ENCODE measurements at places on chromosomes 5 and 9.

GRCh38 chr9:111052791-111053190 lies 14.5 kb upstream of the LPAR1 start:
- no peaks in the 10 kb centered on the region for H3K27me3 ChIP-seq
- no peaks in the 10 kb centered on the region for H3K4me1 ChIP-seq
- no peak overlapping the region for H3K4me3 ChIP-seq

GRCh38 chr5:58022055-58022454 lies 437.8 kb downstream of the PLK2 start:
- H3K4me3 ChIP-seq = no peak overlapping the region
- no peaks in the 10 kb centered on the region for H3K4me1 ChIP-seq
- DNase-seq = peak; percentile 30
- H3K36me3 ChIP-seq = no peaks in the 10 kb centered on the region
- H3K27me3 ChIP-seq = no peaks in the 10 kb centered on the region

- H3K27ac ChIP-seq = no peak overlapping the region
- no peaks in the 10 kb centered on the region for H3K36me3 ChIP-seq
- H3K4me1 ChIP-seq = peaks cover 27% of the 10 kb centered on the region
- no peaks in the 10 kb centered on the region for H3K27me3 ChIP-seq
- DNase-seq = peak; percentile 76
- no peak overlapping the region for H3K4me3 ChIP-seq
Observed at GRCh38 chr5:61817472-61818326, 485.6 kb downstream of the ZSWIM6 start.

DNA sequence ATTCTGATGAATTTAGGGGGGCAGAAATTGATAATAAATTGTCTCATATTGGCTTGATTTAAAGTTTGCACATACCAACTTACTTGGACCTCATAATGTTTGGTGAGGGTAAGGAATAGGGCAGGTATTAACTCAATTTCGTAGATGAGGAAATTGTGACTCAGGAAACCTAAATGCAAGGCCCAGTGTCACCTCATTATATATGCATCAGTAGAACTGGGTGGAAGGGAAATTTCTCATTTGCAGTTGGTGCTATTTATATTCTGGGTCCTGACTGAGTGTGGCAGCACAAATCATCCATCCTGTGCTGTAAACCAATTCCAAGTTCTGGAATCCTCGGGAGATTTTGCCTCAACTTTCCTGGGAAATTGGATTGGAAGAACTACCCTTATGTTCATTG lies 103.0 kb downstream of the SPATA31D1 start:
- no peaks in the 10 kb centered on the region for H3K27me3 ChIP-seq
- H3K4me1 ChIP-seq = no peaks in the 10 kb centered on the region
- no peaks in the 10 kb centered on the region for H3K36me3 ChIP-seq
- no peak for DNase-seq
- no peak overlapping the region for H3K4me3 ChIP-seq

- peak overlapping the region; percentile 46 for H3K27ac ChIP-seq
- no peaks in the 10 kb centered on the region for H3K27me3 ChIP-seq
- H3K4me3 ChIP-seq = no peak overlapping the region
- peak; percentile 61 for DNase-seq
- H3K36me3 ChIP-seq = no peaks in the 10 kb centered on the region
Observed at GRCh38 chr5:38806775-38807258, 39.0 kb upstream of the OSMR start.

- H3K4me3 ChIP-seq = peak overlapping the region; percentile 82
- peak overlapping the region; percentile 99 for H3K27ac ChIP-seq
- no peak for DNase-seq
- H3K27me3 ChIP-seq = no peaks in the 10 kb centered on the region
- no peaks in the 10 kb centered on the region for H3K36me3 ChIP-seq
- peaks cover 14% of the 10 kb centered on the region for H3K4me1 ChIP-seq
Observed at GRCh38 chr5:38557308-38557710, 863 bp upstream of the LIFR start.

GRCh38 chr9:112856843-112857242 lies 33.8 kb downstream of the SLC46A2 start:
- H3K27me3 ChIP-seq = no peaks in the 10 kb centered on the region
- no peaks in the 10 kb centered on the region for H3K36me3 ChIP-seq
- H3K27ac ChIP-seq = no peak overlapping the region
- DNase-seq = no peak

GRCh38 chr5:53479045-53479589 lies 1.3 kb upstream of the FST start:
- peak overlapping the region; percentile 73 for H3K27ac ChIP-seq
- H3K4me1 ChIP-seq = no peaks in the 10 kb centered on the region
- no peaks in the 10 kb centered on the region for H3K36me3 ChIP-seq
- H3K4me3 ChIP-seq = peak overlapping the region; percentile 85
- peak; percentile 11 for DNase-seq

DNA sequence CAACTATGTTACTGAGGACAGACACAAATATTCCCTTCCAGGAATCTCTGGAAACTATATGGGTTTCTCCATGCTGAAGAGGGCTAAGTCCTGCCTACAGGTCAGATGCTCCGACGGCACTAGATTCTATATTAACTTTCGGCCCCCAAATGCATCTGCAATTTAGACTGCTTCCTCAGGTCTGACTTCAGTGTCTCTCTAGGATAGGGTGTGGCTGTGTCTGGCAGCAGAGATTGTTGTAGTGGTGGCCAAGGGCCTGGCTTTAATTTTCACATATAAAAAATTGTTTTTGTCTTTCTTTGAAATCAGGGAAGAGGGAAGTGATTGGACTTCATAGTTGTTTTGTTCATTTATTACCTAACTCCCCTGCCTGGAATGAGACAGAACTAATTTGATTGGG lies 101.8 kb downstream of the PJA2 start:
- H3K4me3 ChIP-seq = no peak overlapping the region
- H3K36me3 ChIP-seq = no peaks in the 10 kb centered on the region
- no peaks in the 10 kb centered on the region for H3K27me3 ChIP-seq

DNA sequence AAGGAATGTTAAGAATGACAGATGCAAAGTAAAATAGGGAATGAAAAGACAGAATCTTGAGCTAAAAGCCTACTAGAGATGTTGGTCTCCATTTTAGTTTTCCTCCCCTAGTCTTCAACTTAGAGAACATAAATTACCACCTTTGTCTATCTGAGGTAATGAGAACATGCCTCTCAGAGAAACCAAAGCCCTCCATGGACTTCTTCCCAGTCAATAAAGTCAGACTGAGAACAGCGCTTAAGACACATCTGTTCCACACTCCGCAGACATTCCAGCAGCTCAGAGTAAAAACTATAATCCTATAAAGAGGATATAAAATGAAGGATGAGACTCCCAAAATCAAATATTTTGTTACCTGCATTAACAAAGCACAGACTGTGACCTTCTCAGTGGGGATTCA lies 79.2 kb downstream of the DPYSL3 start:
- H3K27ac ChIP-seq = peak overlapping the region; percentile 73
- H3K4me3 ChIP-seq = no peak overlapping the region
- H3K27me3 ChIP-seq = no peaks in the 10 kb centered on the region
- no peak for DNase-seq
- H3K36me3 ChIP-seq = no peaks in the 10 kb centered on the region

- peaks cover 33% of the 10 kb centered on the region for H3K27me3 ChIP-seq
- no peak for DNase-seq
- no peaks in the 10 kb centered on the region for H3K36me3 ChIP-seq
- H3K4me3 ChIP-seq = no peak overlapping the region
- H3K4me1 ChIP-seq = no peaks in the 10 kb centered on the region
- no peak overlapping the region for H3K27ac ChIP-seq
Observed at GRCh38 chr5:12668564-12668963, 764.3 kb upstream of the CTNND2 start.

GRCh38 chr5:57302164-57302563 lies 128.3 kb downstream of the GPBP1 start:
- no peaks in the 10 kb centered on the region for H3K36me3 ChIP-seq
- no peak for DNase-seq
- no peak overlapping the region for H3K27ac ChIP-seq
- H3K4me1 ChIP-seq = peaks cover 6% of the 10 kb centered on the region

Measured in hepatocyte (in vitro differentiated cells).